ENCODE measurements at places on chromosomes 2 and 18.

- no peak for DNase-seq
Observed at GRCh38 chr2:217996361-217996760, 6.4 kb downstream of the TNS1 start.

DNA sequence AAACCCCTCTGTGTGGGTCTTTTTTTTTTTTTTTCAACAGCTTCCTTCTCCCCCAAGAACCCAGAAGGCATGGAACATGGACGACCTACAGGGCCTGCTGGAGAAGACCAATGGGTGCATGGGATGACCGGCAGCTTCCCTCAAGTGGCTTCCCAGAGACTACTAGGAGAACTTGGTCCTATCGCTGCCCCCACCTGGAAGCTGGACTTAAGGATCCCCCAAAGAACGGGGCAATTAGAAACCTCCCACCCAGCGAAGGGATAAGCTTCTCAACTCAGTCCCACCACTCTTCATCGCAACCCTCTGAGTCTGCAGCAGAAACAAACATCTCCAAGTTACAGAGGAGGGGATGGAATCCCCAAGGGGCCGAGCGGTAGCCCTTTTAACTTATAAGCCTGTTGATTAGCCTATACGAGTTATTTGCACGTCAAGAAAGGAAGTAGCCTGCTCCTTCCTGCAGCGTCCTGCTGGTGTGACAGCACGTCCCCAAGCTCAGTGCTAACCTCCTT is 1.4 kb downstream of the ACTR1B start:
- DNase-seq = no peak

DNA sequence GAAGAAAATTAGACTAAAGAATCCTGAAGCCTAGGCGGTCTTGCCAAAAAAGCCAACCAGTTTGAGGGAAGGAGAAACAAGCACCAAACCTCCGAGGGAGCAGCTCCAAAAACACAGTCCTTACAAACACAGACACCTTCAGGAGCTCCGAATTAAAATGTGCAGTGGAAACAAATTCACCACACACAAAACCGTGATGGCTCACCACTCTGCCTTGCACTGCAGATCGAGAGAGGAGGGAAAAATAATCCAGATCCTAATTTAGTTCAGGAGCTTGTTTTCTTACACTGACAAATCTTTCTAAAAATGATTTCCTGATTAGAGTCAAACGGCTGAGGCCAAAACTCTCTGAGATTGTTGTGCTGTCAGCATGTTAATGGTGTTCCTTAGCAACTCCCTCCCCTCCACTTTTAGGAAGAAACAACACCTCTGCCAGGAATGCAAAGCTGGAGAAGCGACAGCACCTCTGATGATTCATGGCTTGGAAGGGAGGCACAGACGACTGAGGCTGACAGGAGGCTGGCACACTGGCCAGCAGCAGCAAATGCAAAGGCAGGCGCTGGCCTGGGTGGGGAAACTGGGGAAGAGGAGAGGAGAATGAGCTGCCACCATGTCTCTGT is 249.4 kb upstream of the KLHL29 start:
- DNase-seq = no peak

DNA sequence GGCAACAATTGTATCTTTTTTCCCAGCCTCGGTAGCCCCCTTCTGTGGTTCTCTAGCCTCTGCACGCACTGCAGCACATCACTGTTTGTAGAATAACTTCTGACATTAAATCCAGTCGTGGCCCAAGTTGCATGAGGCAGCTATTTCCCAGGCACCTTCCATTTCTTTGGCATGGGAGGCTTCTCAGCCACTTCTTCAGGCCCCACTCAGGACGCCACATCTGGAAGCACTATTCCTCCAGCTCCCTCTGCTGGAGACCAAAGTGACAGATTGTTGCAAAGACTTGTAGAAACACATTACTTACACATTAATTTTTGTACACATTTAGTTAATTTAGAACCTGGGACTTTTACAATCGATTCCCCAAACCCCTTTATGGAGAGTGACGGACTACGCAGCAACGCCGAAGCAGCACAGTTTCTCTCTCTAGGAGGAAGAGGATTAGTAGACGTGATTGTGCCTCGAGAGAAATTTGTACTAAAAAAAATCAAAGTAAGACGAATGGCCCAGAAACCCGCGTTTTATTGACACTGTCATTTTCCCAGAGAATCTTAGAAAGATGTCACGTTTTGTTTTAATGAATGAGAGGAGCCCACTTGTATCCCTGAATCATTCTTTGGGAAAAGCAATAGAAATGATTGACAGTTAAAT is 57.8 kb upstream of the RGPD5 start:
- DNase-seq = peak; percentile 49

GRCh38 chr2:191560411-191560980 is 117.4 kb upstream of the NABP1 start:
- no peak for DNase-seq

- no peak for DNase-seq
Observed at GRCh38 chr2:187748958-187749357, 194.7 kb upstream of the TFPI start.

- no peak for DNase-seq
Observed at GRCh38 chr2:233435436-233436190, 81.3 kb downstream of the DGKD start.

GRCh38 chr2:222504719-222505118 is 80.4 kb downstream of the SGPP2 start:
- DNase-seq = no peak

- no peak for DNase-seq
Observed at GRCh38 chr2:47530105-47530760, 127.3 kb downstream of the MSH2 start.

DNA sequence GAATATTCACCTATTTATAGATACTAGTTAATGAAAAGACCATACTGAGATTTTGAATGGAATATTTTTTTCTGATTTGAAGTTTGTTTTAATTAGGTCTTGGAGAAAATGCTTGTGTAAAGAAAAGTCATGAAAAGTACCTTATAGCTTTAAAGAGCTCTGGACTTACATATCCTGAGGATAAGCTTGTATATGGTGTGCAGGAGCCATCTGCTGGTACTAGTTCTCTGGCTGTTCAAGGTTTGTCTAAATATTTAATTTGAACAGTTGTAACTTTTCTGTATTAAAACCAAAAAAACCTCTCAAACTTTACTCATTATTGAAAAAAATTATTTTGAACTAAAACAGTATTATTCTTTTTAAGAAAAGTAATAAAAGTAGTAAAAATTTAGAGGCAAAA is 50.1 kb downstream of the UBR3 start:
- peak; percentile 40 for DNase-seq

DNA sequence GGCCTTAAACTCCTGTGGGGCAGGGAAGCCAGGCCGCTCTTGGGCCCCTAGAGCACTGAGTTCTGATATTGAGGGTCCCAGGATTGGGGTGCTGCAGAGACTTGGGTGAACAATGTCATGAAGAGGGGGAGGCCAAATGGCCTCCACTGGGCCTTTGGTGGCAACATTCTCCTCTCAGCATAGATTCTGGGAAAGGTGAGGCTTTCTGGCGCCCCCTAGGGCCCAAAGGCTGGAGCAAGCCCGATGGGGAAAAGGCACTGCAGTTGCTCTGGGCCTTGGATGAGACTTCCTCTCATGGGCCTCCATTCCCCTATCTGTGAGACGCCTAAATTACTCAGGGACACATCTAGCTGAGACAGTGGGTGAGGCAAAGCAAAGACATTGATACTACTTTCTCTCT is 84.8 kb downstream of the ACAA2 start:
- DNase-seq = no peak

DNA sequence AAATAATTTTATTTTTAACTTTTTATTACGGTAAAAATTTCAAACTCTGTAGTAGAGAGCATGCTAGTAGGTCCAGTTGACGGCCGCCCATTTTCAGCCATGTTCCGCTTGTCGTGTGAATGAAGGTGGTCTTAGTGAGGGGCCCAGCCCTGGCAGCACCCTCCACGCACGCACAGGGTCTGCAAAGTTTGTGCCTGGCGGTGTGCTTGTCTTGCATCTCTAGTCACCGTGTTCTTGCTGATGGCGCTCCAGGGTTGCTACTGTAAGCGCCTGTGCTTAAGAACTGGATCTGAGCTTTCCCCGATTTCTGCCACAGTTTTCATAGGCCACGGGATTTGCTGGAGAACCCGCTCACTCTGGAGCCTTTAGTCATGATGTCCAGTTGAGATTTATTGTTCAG is 28.9 kb downstream of the LDLRAD4 start:
- no peak for DNase-seq

- no peak for DNase-seq
Observed at GRCh38 chr2:120948662-120949011, 213.0 kb downstream of the GLI2 start.

- no peak for DNase-seq
Observed at GRCh38 chr2:68889500-68889899, 18.3 kb upstream of the BMP10 start.

GRCh38 chr18:457521-458412 is 42.7 kb downstream of the COLEC12 start:
- DNase-seq = no peak

GRCh38 chr18:26458526-26459232 is 89.7 kb downstream of the KCTD1 start:
- no peak for DNase-seq

- DNase-seq = peak; percentile 94
Observed at GRCh38 chr18:70468861-70469547, 180.2 kb downstream of the SOCS6 start.

DNA sequence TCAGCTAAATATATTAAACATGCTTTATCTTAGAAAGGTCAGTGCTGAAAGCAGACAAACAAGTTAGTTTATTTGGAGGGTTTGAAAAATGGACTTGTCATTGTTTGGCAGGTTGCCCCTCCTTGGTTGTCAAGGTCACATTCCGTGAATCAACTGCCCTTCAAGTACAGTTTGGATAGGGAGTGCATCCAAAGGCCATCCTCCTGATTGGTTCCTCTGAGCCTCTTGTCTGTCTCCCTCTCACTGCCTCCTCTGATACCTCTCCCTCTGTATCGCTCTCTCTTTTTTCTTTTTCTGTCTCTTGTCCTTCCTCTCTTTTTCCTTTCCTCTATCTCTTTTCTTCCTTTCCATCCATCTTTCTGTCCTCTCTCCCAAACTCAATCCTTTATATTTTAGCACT is 5.4 kb downstream of the ITGAV start:
- no peak for DNase-seq

- no peak for DNase-seq
Observed at GRCh38 chr18:50859793-50860555, 18.9 kb upstream of the ME2 start.

GRCh38 chr2:222864296-222864695 is 3.5 kb downstream of the ACSL3 start:
- DNase-seq = no peak

DNA sequence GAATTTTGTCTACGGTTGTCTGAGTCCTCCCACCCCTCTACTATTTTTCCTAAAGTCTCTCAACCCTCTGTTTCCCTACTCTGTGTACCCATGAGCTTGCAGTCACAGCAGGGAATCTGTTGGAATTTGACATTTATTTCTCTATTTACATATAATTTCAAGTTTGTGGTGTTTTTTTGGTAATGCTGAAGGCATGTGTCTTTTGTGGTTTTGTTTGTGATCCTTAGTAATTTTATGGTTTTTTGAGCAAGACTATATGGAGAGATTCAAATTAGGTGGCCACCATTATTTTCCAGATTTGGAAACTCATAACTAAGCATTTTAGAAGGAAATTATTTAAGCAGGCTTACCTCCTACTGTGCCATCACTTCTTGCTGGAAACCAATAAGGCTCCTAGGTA is 27.2 kb upstream of the FBLN7 start:
- DNase-seq = no peak

DNA sequence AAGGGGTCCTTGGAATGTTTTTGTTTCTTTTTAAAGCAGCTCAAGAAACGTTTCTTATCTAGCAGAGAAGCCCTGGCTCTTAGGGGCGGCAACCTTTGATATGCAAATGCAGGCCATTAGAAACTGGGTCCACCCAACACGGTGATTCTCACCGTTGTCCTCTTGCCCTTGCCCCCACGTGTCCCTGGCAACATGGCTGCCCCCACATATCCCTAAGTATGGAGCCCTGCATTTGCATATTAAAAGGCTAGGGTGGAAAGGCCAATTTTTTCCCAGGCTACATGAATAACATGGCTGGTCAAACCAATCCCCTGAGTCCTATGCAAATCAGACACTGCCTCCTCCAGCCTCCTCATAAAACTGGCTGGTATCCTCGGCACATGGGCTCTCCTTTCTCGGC is 230.1 kb upstream of the SPOPL start:
- no peak for DNase-seq

DNA sequence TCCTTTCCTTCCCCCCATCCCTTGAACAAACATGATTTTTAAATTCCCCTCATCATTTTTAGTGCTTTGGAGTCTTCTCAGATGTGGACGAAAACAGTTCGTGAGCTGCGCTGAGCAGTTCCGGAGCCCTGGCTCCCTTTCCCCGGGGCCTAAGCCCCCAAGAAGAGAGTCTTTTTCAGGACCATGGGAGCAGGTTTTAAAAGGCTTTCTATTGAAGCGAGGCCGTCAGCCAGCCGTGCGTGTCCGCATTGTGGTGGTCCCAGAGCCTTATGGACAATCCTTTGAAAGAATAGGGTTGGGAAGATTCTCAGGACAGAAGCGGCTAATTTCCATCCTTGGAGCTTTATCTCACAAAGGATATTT is 290.7 kb downstream of the SOX11 start:
- no peak for DNase-seq

DNA sequence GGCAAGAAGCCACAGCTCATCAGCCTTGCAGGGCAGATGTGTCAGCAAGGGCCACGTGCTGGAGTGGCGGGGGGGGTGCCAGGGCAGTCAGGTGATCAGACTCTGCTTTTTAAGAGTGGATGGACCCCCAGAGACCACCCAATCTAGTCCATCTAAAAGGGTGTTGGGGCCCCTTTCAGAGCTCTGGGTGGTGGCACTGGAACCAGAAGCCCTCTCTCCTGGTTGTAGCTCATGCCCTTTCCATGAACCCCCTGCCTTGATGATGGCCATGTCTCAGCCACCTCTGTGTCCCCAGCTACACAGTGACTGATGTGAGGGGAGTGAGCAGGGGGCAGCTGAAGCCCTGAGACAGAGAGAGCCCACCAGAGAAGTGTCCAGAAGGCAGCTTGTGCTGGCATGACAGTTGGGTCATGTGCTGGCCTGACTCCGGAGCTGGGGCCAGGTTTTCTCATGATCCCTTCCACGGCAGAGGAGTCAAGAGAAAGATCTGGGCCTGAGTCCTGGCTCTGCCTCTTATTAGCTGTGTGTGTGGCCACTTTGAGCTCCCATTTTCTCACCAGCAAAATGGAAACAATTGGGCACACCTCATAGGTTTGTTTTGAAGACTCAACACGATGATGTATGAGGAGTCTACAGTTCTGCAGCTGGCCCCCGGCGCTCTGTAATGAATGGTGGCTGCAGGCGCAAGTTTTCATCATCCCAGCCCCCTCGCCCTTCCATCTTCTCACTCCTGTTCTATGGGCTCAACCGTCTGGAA is 195.7 kb downstream of the ZFP36L2 start:
- no peak for DNase-seq

All from globus pallidus (tissue), 1 donor.